ENCODE measurements at places on chromosomes 16 and 17.

DNA sequence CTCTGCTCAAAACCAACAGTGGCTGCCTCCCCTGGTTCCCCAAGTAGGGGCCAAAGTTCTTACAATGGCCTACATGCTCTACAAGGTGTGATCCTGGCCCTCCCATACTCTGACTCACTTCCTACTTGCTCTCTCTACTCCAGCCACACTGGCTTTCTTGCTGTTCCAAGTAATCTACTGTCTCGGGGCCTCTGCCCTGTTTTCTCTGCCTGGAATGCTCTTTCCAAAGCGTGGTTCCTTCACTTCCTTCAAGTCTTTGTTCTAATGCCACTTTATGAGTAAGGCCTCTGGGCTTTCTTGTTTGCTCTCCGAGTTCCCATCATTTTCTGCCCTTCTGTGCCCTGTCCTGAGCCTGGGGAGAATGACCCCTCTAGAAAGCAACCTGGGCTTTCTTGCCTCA is 4.1 kb upstream of the CDH3 start:
- no peak for DNase-seq

GRCh38 chr17:77148940-77149510 is 8.3 kb downstream of the SEC14L1 start:
- no peak for DNase-seq

GRCh38 chr17:81365148-81365600 is 30.1 kb upstream of the BAHCC1 start:
- no peak for DNase-seq

DNA sequence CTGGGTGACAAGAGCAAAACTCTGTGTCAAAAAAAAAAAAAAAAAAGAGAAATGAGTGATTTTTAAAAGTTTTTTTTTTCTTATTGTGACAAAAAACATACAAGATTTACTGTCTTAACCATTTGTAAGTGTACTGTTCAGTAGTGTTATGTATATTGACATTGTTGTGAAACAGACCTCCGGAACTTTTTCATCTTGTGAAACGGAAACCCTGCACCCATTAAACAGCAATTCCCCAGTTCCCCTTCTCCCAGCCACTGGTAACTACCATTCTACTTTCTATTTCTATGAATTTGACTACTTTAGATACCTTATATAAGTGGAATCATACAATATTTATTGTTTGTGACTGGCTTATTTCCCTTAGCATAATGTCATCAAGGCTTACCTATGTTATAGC is 18.7 kb downstream of the DUS2 start:
- DNase-seq, result no peak

GRCh38 chr16:22887445-22887844 is 73.5 kb downstream of the HS3ST2 start:
- DNase-seq, result no peak

- DNase-seq, result no peak
Observed at GRCh38 chr16:16021988-16022682, 72.7 kb downstream of the ABCC1 start.

DNA sequence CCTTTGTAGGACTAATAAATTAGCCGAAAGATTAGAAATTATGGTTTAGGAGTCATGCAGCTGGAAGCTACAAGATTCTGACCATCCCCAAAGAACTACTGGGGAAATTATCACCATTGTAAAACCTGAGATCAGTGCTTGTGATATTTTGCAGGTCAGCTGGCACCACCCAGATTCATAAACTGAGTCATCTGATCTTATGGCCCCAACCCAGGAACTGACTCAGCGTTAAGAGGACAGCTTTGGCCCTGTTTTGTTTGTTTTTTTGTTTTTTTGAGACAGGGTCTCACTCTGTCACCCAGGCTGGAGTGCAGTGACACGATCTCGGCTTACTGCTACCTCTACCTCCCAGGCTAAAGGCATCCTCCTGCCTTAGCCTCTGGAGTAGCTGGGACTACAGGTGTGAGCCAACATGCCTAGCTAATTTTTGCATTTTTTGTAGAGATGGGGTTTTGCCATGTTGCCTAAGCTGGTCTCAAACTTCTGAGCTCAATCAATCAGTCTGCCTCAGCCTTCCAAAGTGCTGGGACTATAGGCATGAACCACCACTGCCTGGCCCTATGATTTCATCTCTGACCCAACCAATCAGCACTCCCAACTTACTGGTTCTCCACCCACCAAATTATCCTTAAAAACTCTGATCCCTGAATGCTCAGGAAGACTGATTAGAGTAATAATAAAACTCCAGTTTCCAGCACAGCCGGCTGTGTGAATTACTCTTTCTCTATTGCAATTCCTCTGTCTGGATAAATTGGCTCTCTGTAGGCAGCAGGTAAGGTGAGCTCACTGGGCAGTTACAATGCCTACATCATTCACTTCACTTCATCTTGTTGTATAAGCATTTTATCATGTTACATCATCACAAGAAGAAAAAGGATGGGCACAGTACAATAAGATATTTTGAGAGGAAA is 79.4 kb upstream of the KSR1 start:
- DNase-seq, result no peak

GRCh38 chr16:81374550-81374949 is 59.8 kb downstream of the GAN start:
- DNase-seq, result no peak

DNA sequence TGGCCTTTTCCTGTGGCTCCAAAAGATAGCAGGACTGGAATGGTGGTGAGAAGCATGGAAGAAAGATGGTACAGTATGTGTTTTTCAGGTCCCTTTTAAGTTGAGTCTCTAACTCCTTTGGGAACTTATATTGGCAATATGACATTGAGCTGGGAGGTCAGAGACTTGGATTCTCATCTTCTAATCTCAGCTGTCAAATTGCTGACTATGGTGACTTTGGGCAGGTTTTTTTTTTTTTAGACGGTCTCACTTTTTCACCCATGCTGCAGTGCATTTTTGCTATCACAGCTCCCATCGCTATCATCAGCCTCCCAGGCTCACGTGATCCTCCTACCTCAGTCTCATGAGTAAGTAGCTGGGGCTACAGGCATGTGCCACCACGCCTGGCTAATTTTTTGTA is 15.1 kb upstream of the CDK5R1 start:
- no peak for DNase-seq

DNA sequence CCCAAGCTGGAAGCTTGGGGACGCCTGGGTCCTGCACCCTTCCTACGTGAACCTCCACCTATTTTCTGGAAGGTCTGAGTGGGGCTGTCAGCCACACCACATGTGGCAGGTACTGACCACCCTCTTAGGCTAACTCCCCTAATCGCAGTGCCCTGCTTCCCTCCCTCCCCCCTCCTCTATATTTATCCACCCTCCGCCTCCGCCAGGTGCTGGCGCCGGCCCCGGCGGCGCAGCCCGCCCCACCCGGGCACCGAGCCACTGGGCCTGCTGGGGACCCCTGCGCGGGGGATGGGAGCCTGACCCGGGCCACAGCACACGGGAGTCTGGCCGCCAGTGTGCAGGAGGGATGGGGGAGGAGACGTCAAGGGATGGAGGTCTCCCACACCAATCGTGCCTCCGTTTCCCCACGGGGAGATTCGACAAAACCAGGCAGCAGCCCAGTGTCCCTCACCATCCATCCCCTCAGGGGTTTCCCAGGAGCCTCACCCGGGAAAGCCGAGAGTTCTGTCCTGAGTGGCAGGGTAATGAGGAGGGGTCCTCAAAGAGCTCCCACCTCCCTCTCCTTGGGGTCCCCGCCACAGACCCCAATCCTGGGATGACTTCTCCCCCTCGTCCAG is 1.3 kb downstream of the PLEKHH3 start:
- peak; percentile 52 for DNase-seq
